Naive thymus-derived CD8-positive, alpha-beta T cell (primary cell): ENCODE measurements at places on chromosomes 1 and 21. TPM values are rescaled to one million over a fixed set of nuclear protein-coding genes. Genes with fewer than 3 reads are reported as not detected.
A peak's percentile ranks its signal among the peaks of the same experiment; 100 is the strongest.

DNA sequence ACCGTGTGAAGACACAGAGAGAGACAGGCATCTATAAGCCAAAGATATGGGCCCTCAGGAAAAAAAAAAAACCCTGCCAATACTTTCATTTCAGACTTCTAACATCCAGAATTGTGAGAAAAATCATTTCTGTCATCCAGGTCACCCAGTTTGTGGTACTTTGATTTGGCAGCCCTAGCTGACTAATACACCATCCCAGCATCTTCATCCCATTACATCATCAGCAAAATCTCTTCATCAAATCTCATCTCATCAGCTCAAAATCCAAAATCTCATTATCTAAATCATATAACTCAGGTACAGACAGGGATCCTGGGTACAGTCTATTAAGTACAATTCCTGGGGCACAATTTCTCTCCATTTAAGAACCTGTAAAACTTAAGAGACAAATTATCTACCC lies 51.9 kb upstream of the GJA8 start:
- no peak for DNase-seq

GRCh38 chr1:154966111-154966510 lies 4.4 kb downstream of the SHC1 start:
- DNase-seq: no peak

Gene CFHR1
- total RNA-seq: not detected

- DNase-seq: no peak
These were observed 852.0 kb upstream of the ADAMTS5 start for GRCh38 chr21:27818847-27819246.

DNA sequence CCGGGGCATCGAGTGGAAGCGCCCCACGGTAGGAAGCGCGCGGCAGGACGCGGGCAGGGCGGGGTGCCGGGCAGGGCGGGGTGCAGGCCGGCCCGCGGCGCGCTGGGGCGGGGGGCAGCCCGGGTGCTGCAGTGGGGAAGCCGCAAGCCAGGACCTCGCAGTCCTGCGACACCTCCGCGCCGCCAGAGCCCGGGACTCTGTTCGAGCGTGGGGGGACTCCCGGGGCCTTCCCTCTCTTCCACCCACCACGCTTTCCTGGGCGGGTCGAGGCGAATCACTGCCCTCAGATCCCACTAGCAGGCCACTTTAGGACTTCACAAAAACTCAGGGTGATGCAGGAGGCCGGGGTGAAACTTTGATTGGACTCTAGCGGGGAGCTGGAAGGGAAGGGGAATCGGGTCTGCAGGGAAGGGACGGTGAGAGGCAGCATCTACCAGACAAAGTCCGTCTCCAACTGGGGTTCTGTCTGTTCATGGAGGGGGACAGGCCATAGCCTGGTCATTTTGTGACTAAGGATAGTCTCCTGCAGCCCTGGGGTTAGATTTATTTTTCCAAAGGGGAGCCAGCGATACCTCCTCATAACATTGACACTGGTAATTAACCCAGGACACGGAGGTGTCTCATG lies 623 bp downstream of the CAPN2 start:
- DNase-seq: peak; percentile 48

DNA sequence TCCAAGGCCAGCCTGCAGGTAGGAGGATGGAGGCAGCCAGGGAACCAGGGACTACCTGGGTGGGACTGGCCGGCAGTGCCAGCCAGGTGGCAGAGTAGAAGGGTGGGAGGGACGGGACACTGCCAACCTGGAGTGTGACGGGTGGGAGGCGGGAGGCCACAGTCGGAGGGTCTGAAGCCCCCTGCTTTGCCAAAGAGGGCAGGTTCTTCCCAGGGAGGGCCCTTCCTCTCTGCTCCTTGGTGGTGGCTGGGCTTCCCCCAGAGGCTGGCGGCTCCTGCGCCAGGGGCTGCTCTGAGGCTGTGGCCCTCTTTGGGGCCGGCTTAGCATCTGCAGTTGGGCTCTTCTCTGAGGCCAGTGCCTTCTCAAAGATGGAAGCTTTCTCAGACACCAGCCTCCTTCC lies 8.7 kb upstream of the TNNT2 start:
- no peak for DNase-seq

GRCh38 chr1:74530892-74531291 lies 18.5 kb upstream of the LRRC53 start:
- no peak for DNase-seq

DNA sequence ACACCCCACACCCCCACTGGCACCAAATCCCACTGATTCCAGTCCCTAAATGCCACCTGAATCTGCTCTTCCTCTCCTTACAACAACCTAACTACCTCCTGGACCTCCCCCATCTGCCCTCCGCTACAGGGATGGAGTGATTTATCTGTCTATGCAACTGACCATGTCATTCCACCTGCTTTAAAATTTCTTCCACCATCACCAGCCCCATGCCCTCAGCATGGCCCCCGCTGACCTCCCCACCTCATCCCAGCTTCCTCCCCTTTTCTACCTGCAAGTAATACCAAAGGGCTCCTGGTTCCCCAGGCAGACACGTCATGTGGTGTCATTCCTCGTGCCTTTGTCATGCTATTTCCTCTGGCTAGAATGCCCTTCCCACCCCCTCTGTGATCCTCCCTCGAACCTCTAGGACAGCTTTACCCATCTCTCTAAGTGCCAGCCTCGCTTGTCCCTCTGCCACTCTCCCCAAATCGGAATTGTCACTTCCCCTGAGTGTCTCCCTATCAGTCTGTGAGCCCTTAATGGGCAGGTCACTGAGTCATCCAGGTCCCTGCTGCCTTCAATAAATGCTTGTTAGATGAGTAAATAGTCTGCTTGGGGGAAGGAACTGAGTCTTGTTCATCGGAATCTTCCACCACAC lies 3.7 kb downstream of the GJB4 start:
- DNase-seq: no peak

- DNase-seq: no peak
These were observed 545.9 kb downstream of the PLPP3 start for GRCh38 chr1:56033321-56034037.

Gene CACNA1S
- total RNA-seq: not detected

Gene DRAXIN
- total RNA-seq: 0.22 TPM

Gene SPRR3
- not detected for total RNA-seq

- no peak for DNase-seq
These were observed 48.9 kb upstream of the F3 start for GRCh38 chr1:94590203-94591137.

- peak; percentile 89 for DNase-seq
These were observed 61.0 kb downstream of the IER5 start for GRCh38 chr1:181149326-181150125.

DNA sequence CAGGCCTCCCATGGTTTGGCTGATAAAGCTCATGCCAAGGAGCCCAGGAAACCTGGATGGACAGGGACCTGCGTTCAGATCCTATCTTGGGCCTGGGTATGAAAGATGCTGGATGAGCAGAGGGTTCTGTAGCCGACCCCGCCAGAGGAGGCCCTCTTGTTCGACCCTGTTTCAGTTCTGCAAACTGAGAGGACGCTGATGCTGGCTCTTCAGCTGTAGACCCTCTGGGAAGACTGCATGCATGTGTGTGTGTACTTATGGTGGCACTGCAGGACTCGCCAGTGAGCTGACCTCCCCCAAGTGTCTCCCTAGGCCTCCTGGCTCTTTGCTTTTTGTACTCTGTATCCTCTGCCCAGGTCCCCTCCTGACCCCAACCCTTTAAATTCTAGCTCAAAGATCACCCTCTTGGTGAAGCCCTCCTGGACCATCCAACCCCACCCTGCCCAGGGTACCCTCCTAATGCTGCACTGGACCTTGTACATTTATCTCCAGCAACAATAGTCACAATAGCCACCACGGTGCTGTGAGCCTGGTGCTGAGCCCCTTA lies 1.6 kb downstream of the EPS8L3 start:
- no peak for DNase-seq

- DNase-seq: no peak
These were observed 431.0 kb downstream of the DPYD start for GRCh38 chr1:97489834-97490233.

DNA sequence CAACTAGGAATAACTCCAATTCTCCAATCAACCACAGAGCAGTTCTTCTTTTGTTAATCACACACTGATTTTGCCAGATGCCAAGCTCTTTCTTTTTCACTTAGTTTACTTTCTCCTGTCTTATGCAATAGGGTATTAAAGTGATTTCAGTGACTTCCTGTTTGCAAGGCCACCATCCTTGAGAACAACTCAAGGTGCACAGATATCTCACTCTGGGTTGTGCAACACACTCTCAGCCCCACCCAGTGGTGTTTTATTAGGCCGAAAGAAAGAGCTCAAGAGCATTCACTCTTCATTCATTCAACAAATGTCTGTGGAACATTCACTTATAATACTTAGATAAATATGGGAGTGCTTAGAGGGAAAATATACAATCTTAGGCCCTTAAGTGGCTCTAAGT lies 352.5 kb downstream of the ZNF326 start:
- DNase-seq: no peak

DNA sequence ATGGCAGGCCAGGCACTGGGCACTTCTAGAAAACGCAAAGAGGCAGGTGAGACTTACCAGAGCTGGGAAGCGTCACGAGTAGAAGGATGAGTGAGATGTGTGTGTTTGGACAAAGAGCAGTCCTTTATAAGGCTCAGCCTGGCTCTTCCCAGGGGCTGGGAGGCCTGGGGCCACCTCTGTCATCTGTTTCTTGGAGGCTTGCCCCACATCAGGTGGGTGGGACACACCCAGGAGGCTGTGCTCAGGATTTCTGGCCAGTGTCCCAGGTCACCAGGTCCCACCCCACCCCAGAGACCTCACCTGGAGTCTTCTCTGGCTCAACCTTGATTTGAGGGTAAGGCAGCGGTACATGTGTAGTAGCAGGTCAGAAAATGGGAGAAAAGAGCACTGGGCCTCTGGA lies at the start of gene S100A7:
S100A7 (minus strand) TSS at position 101 of the 400 bp plus-strand sequence. CDS start 1,638 bp downstream, outside the sequence.
- no peak for DNase-seq

- DNase-seq: no peak
These were observed 223.2 kb upstream of the C1orf87 start for GRCh38 chr1:60296794-60297193.

- DNase-seq: no peak
These were observed 9.5 kb downstream of the SLC6A9 start for GRCh38 chr1:44021581-44022321.

DNA sequence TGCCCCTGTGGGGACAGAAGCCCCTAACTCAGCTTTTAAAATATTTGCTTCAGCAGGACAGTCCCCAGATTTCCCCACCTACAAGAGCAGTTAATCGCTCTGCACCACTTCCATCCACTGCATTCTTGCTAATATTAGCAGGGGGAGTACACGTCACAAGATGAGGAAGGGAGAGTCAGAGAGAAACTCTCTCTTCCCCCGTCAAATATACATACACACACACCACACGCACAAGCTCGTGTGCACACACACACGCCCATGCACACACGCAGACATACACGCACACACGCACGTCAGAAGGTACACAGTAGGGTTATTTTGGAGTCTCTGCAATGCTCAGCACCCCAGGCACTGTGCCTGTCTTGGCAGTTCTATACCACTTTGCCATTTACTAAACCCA lies 2.1 kb downstream of the CLCA1 start:
- no peak for DNase-seq

- no peak for DNase-seq
These were observed 1.1 kb upstream of the LMO4 start for GRCh38 chr1:87327376-87328271.

DNA sequence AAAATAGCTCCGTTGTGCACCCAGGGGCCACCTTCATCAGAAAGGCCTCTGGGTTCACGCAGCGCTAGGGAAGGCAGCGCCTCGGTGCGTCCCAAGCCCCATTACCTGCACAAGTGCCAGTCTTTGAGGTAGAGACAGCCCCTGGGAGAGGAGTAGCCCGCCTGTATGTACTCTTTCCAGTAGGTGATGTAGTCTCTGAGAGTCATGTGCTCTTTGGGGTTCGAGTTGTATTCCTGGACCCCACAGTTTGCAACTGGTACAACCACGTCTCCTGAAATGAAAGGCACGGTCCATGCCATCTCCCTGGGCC lies 601 bp downstream of the JMJD4 start:
- no peak for DNase-seq

DNA sequence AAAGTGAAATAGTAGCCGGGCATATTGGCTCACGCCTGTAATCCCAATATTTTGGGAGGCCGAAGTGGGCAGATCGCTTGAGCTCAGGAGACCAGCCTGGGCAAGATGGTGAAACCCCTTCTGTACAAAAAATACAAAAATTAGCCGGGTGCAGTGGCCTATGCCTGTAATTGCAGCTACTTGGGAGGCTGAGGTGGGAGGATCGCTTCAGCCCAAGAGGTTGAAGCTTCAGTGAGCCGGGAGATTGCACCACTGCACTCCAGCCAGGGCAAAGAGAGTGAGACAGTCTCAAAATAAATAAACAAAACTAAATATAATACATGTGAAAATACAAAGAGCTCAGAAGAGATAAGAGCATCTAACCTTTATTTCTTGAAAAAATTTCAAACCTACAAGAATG lies 2.3 kb upstream of the MSTO1 start:
- DNase-seq: no peak

Gene CCDC185
- total RNA-seq: not detected

- no peak for DNase-seq
These were observed 39.9 kb upstream of the TADA1 start for GRCh38 chr1:166915941-166916340.

DNA sequence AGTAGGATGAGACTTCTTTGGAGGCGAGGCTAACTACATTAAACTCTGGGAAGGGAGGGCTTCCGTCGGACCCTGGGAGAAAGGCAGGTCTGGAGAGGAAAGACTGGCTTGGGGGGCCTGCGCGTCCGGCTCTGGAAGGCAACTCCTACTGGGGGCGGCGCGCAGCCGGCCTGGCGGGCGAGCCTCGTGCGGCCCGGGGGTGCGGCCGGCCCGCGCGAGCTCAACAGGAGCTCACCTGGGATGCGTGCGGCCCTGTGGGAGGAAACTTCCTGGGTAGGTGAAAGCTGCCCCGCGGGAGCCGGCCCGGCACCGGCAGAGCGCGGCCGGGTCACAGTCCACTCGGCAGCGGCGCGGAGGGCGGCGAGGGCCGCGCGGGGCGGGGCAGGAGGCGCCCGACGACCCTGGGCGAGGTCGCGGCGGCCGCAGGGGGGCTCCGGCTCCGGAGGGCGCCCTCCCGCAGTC lies 449 bp downstream of the EPS15 start:
- no peak for DNase-seq

Gene FAM43B
- total RNA-seq: not detected

DNA sequence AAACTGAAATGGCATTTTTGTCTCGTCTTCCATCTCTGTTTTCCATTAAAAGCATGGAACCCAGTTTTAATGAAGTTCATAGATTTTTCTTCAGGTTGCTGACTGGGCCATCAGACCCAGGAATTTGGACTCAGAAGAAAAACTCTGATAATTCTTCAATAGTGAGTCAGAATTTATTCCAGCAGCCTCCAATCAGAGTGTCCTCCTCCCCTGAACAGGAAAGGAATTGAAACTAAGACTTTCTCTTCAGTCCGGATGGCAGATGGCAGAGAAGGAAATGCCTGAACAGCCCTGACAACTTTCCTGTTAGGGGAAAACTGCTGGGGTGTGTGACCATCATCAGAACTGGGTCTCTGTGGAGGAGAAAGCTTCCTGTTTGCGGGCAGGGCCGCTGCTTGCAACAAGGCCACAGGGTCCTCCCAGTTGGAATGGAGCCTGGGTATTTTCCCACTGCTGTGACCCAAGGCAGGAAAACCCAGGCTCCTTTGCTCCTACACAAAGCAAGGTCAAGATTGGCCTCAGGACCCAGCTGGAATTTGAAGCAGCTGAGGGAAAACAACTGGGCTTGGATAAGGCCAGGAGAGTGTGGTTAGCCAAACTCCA lies 20.7 kb downstream of the CD34 start:
- DNase-seq: no peak

Gene PIK3C2B
- 39.5 TPM for total RNA-seq

Gene C1QTNF12
- total RNA-seq: 7.1 TPM
